Stimulated activated memory B cell treated with anti-CD40 and anti-IgM and Interleukin-4, amounts not matched to agents 10 μg/mL and 1 μg/mL and 100 μg/mL, for 72 hours (primary cell): ENCODE measurements at places on chromosomes 12 and 14.

- no peak for ATAC-seq
These were observed 9.2 kb upstream of the LYZ start for GRCh38 chr12:69338936-69339335.

DNA sequence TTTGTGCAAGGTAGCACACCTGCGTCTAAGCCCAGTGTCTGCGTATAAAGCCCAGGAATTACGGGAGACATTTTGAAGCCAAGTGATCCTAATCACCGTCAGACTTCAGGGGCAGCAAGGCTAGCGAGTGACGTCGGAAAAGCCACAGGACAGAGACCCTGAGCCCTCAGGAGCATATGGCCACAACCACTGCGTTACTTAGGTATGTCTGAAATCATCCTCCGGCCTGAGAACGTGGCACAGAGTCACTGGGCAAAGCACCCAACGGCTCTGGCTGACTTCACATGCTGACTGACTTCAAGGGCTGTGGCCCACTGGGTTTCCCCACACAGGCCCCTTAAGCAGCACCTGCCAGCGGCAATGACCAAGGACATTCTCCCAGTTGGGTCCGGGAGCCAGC, 71.5 kb downstream of the RIMBP2 start:
- ATAC-seq = no peak

GRCh38 chr14:58331111-58331510, 32.8 kb downstream of the ARID4A start:
- peak; percentile 84 for ATAC-seq

- ATAC-seq = no peak
These were observed 410.6 kb downstream of the DAD1 start for GRCh38 chr14:22178333-22178839.
